Activated T-helper 2 cell treated with anti-CD3 and anti-CD28 coated beads, Interferon-gamma antibody, Interleukin-2, Interleukin-4, amounts not matched to agents 10 μg/mL and 5 μg/mL and 100 μg/mL, durations not matched to agents 14 hours and 24 hours and 36 hours (primary cell): ENCODE measurements at places on chromosomes 7 and 10. TPM values are rescaled to one million over a fixed set of nuclear protein-coding genes. Genes with fewer than 3 reads are reported as not detected.

Gene AQP1
- not detected in 2 replicates for total RNA-seq

Gene TBC1D12
- total RNA-seq, result 0.85 and 1.4 TPM in 2 replicates

Gene MIOS
- total RNA-seq, result 29.8 and 30.3 TPM in 2 replicates

Gene GPR141
- total RNA-seq, result not detected in 2 replicates

Gene PNLIPRP2
- not detected in 2 replicates for total RNA-seq
